Peyer's patch (tissue), 4 donors: ENCODE measurements at places on chromosomes 5 and 9.

GRCh38 chr9:122051351-122052321 is 41.5 kb downstream of the TTLL11 start:
- no peak overlapping the region for H3K4me3 ChIP-seq
- DNase-seq = no peak
- H3K36me3 ChIP-seq = no peaks in the 10 kb centered on the region
- no peaks in the 10 kb centered on the region for H3K4me1 ChIP-seq
- no peak overlapping the region for H3K27ac ChIP-seq

DNA sequence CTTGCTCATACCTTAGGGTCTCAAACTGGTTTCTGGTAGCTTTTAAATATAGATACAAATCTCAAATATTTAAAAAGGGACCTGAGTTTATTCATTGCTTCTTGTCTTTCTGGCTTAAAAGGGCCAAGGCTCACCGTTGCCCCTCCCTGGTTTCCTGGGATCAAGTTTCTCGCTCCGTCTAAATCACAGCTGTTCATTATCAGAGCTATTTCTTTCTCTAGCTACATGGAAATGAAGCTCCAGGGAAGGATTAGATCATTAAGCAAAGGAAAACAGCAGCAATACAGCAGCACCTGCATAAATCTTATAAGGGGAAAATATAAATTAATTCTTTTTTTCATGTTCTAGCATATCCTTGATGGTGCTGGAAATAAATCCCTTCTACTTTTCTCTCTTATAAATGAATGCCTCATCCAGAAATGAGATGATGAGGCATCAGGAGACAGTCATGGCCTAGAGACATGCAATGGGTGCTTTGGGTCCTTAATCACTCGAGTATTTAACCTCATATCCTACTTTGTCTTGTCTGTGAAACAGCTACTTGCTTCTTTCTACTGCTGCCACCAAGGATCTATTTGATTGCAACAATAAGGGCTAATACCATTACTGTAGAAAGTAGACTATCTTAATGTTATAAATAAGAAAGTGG is 320.1 kb downstream of the TRPM3 start:
- no peak for DNase-seq
- H3K36me3 ChIP-seq = no peaks in the 10 kb centered on the region
- no peak overlapping the region for H3K4me3 ChIP-seq
- no peaks in the 10 kb centered on the region for H3K4me1 ChIP-seq

GRCh38 chr5:78879516-78879915 is 105.6 kb downstream of the ARSB start:
- no peak overlapping the region for H3K4me3 ChIP-seq
- no peak overlapping the region for H3K27ac ChIP-seq
- no peaks in the 10 kb centered on the region for H3K36me3 ChIP-seq

- no peak overlapping the region for H3K4me3 ChIP-seq
- peak overlapping the region; percentile 85 for H3K27ac ChIP-seq
- H3K36me3 ChIP-seq = no peaks in the 10 kb centered on the region
- no peaks in the 10 kb centered on the region for H3K27me3 ChIP-seq
Observed at GRCh38 chr5:119341452-119342349, 14.1 kb upstream of the TNFAIP8 start.

DNA sequence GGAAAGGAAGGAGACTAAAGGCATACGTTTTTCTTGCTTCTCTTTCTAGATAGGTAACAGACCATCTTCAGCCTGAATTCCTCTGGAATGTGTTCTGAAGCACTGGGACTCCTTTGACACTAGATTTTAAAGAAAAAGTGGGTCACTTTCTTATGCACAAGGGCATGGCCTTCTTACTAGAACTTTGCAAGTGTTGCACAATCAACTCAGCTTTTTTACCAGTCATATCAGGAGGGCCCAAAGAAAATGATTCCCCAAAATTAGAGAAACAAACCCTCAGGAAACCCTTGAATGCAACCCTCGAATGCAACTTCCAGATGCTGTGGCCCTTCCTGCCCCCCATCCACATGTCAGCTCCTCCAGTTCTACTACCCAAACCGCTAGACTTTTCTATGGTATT is 93.9 kb downstream of the YTHDC2 start:
- DNase-seq = no peak
- H3K4me3 ChIP-seq = no peak overlapping the region
- no peaks in the 10 kb centered on the region for H3K27me3 ChIP-seq
- no peaks in the 10 kb centered on the region for H3K4me1 ChIP-seq

DNA sequence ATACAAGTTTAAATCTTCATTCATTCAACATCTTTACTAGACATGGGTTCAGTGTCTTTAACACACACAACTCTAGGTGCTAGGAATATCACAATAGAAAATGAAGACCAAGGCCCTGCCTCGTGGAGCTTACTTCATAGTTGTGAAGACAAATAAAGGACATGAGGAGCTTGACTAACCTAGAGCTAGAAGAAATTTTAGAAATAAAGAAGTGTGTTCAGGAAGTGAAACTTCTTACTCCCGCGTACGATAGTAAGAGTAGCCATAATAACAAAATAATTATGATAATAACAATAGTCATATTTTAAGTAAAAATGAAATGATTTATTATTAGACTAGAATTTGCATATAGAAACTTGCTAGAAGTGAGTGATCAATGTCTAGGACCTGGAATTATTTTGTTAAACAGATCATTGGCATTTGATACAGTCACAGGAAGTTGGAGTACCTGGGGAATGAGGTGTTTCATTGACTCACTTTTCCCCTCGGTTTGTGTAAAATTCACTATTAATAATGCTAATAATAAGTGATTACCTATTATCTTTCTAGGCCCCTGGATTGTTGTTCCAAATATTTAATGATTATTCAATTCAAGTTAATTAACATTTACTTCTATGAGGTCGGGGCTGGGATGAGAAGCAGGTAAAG is 331.3 kb downstream of the NSG2 start:
- no peaks in the 10 kb centered on the region for H3K4me1 ChIP-seq
- no peak overlapping the region for H3K4me3 ChIP-seq
- no peak overlapping the region for H3K27ac ChIP-seq
- no peak for DNase-seq
- H3K36me3 ChIP-seq = no peaks in the 10 kb centered on the region

DNA sequence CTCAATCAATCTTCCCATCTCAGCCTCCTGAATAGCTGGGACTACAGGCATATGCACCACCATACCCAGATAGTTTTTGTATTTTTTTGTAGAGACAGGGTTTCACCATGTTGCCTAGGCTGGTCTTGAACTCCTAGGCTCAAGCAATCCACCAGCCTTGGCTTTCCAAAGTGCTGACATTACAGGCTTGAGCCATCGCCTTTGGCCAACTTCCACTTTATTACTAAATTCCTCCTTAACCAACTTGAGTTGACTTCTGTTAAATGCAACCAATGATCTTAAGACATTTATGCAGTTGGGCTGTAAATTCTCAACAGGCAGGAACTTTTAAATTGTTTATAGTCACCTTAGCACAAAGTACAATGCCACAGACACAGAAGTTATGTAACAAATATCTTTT is 2.8 kb downstream of the LARS1 start:
- H3K4me3 ChIP-seq = no peak overlapping the region
- no peaks in the 10 kb centered on the region for H3K4me1 ChIP-seq
- DNase-seq = no peak
- no peaks in the 10 kb centered on the region for H3K27me3 ChIP-seq
- no peak overlapping the region for H3K27ac ChIP-seq

DNA sequence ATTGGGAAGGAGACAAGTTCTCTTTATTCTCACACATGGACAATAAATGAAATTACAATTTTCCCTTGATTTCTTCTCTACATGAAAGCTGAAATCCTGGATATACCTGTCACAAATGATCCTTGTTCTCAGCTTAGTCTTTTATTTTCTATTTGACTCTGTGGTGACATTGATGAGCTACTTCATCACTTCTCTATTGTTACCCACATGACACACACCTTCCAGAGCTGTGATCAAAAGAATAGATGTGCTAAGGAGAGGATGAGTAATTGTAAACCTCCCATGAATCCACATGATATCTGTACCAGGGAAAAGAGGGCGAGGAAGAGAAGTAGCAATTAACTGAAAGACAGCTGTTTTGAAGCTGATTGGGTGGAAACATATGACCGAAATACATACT is 102.0 kb downstream of the CAVIN4 start:
- no peaks in the 10 kb centered on the region for H3K27me3 ChIP-seq
- no peak for DNase-seq
- no peak overlapping the region for H3K27ac ChIP-seq
- no peaks in the 10 kb centered on the region for H3K4me1 ChIP-seq
- no peaks in the 10 kb centered on the region for H3K36me3 ChIP-seq

GRCh38 chr9:125330587-125330986 is 69.0 kb downstream of the GAPVD1 start:
- no peaks in the 10 kb centered on the region for H3K36me3 ChIP-seq
- no peaks in the 10 kb centered on the region for H3K27me3 ChIP-seq
- no peak overlapping the region for H3K27ac ChIP-seq
- DNase-seq = no peak
- H3K4me3 ChIP-seq = no peak overlapping the region

DNA sequence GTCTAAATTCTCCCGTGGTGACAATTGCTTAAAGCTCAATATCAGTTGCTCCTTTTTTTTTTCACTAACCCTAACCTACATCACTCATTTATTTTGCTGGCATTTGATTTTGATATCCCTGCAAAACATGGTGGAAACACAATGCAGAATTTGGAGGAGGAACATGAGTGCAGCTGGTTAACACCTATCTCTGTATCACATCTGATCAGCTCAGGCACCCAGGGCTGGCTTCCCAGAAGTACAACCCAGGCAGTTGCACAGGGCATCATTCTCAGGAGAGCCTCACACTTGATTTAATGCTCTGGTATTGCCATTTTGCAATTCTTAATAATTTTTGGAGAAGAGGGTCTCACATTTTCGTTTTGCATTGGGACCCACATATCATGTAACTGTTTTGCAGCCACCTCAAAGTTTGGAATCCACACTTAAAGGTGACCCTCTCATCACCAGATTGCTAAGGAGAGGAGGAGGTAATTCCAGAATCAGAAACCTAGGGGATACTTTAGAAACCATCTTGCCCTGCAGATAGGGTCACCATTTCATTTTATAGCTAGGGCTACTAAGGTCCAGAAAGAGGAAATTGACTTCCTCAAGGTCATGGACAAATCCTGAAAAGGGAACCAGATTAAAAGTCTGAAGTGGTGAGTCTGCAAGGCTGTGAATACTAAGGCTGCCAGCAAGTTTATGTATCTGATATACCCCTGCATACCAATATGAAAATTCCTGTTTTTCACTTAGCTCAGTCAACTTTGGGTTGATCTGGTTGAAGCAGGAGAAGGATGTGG is 19.3 kb upstream of the ADAM19 start:
- H3K4me3 ChIP-seq = no peak overlapping the region
- no peaks in the 10 kb centered on the region for H3K36me3 ChIP-seq
- H3K27ac ChIP-seq = no peak overlapping the region
- H3K4me1 ChIP-seq = no peaks in the 10 kb centered on the region
- DNase-seq = no peak
- H3K27me3 ChIP-seq = no peaks in the 10 kb centered on the region

GRCh38 chr5:179430193-179431175 is 85.2 kb upstream of the ADAMTS2 start:
- no peak overlapping the region for H3K27ac ChIP-seq
- no peak overlapping the region for H3K4me3 ChIP-seq
- DNase-seq = peak; percentile 34
- no peaks in the 10 kb centered on the region for H3K27me3 ChIP-seq
- H3K4me1 ChIP-seq = no peaks in the 10 kb centered on the region

DNA sequence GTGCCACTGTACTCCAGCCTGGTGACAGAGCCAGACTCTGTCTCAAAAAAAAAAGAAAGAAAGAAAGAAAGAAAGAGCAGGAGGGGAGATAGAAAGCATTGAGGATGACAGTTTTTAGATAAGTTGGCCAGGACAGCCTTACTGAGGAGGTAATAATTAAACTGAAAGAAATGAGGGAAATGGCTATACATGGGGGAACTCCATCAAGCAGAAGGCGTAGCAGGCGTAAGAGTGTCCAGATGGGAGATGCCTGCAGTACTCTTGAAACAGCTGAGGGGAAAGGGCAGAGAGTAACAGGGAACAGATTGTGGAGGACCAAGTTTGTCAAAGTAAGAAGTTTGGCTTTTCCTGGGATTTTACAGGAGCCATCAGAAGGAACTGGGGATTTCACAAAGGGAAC is 57.5 kb downstream of the HMGCS1 start:
- no peak for DNase-seq
- no peak overlapping the region for H3K4me3 ChIP-seq
- H3K27me3 ChIP-seq = no peaks in the 10 kb centered on the region
- no peak overlapping the region for H3K27ac ChIP-seq

DNA sequence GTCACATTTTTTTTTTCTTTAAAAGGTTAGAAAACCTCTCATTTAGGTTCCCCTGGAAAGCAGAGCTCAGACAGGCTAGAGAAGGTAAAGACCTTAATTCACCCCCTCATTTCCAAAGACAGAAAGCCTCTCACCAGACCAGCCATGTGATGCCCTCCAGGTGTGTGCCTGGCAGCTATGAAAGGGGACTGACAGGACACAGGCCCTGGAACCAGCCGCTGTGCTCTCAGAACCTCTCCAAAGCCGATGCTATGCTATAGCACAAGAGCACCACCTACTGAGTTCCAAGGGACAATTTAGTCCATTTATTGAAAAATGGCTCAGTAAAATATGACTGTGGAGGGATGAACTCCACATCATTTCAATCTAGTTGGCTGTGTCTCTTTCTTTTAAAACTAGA is 48.8 kb downstream of the FANCC start:
- peaks cover 26% of the 10 kb centered on the region for H3K4me1 ChIP-seq
- no peaks in the 10 kb centered on the region for H3K27me3 ChIP-seq
- H3K36me3 ChIP-seq = no peaks in the 10 kb centered on the region
- no peak overlapping the region for H3K27ac ChIP-seq

- DNase-seq = no peak
- no peaks in the 10 kb centered on the region for H3K27me3 ChIP-seq
- peak overlapping the region; percentile 96 for H3K4me3 ChIP-seq
- H3K4me1 ChIP-seq = no peaks in the 10 kb centered on the region
Observed at GRCh38 chr9:133347515-133347984, 381 bp downstream of the MED22 start.

GRCh38 chr9:8429157-8429556 is 629.6 kb upstream of the DMAC1 start:
- no peak for DNase-seq
- H3K27ac ChIP-seq = no peak overlapping the region
- H3K36me3 ChIP-seq = no peaks in the 10 kb centered on the region
- no peaks in the 10 kb centered on the region for H3K27me3 ChIP-seq

- no peaks in the 10 kb centered on the region for H3K36me3 ChIP-seq
- no peak overlapping the region for H3K27ac ChIP-seq
- no peaks in the 10 kb centered on the region for H3K4me1 ChIP-seq
Observed at GRCh38 chr9:87008667-87009066, 61.4 kb upstream of the GAS1 start.

- no peaks in the 10 kb centered on the region for H3K4me1 ChIP-seq
- H3K27me3 ChIP-seq = no peaks in the 10 kb centered on the region
- DNase-seq = no peak
- no peak overlapping the region for H3K27ac ChIP-seq
- H3K36me3 ChIP-seq = no peaks in the 10 kb centered on the region
Observed at GRCh38 chr9:14351221-14351836, 37.4 kb upstream of the NFIB start.
